ENCODE measurements at places on chromosomes 4 and X.

- DNase-seq, result no peak
Observed at GRCh38 chr4:167779280-167779679, 313.1 kb upstream of the ANXA10 start.

GRCh38 chrX:39875834-39876628 lies 221.7 kb downstream of the BCOR start:
- DNase-seq, result no peak

GRCh38 chrX:104113222-104113965 lies 1.1 kb downstream of the ZCCHC18 start:
- DNase-seq, result peak; percentile 47

GRCh38 chr4:168472920-168473319 lies 7.4 kb downstream of the DDX60L start:
- DNase-seq, result no peak

DNA sequence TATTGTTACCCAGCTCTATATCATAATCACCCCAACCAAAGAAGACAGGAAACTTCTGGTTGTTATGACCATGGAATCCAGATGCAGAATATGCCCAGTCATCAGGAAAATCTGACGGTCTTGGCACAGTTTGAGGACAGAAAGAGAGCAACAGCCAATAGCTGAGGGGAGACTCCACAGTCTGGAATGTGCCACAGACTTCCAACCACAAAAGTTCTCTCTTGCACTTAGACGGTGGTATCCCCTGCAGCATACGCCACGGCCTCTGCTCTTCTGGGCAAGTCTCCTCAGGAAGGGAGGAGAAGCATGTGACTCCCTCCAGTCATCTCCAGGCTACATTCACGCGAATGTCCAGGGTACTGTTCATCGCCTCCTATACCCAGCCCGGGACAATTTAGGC lies 18.4 kb downstream of the ZNF827 start:
- no peak for DNase-seq

- no peak for DNase-seq
Observed at GRCh38 chr4:162804351-162804924, 362.3 kb downstream of the NAF1 start.

DNA sequence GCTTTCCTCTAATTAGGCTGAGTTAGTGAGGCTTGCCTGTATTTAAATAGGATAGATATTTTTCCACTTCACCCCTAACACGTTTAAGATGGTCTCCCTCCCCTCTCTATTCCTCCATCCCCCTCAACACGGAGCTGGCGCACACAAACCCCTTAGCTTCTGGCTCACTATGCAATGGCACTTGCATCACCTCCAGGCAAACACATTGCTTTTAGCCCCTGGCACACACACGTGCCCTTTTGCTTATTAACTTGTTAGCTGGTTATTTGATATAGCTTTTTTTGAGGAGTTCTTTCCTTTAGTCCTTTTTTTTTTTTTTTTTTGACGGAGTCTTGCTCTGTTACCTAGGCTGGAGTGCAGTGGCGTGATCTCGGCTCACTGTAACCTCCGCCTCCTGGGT lies 94.3 kb downstream of the HDAC8 start:
- DNase-seq, result no peak

DNA sequence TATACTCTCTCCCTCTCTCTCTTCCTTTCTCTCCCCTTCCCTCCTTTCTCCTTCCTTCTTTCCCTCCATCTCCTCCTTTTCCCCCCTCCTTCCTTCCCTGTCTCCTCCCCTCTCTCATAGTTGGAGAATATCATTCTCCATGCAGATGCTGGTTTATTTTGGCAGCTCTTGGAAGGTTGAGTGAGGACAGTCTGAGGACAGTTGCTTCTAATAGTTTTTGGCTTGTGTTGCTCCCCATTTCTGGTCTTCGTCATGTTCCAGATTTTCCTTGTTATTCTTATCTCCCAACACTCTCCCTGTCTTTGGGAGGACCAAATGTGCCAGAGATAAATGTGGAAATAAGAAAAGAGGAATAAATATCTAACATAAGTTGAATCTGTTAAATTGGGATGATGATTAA lies 263.0 kb downstream of the FRMPD4 start:
- no peak for DNase-seq

GRCh38 chr4:48746608-48747362 lies 33.3 kb downstream of the FRYL start:
- no peak for DNase-seq

- no peak for DNase-seq
Observed at GRCh38 chrX:32483534-32484136, 727.7 kb downstream of the DMD start.

GRCh38 chrX:151702026-151702714 lies 6.9 kb downstream of the PRRG3 start:
- DNase-seq, result no peak

Measured in GM13976 (cell line).